ENCODE measurements at places on chromosomes 7 and 10.

DNA sequence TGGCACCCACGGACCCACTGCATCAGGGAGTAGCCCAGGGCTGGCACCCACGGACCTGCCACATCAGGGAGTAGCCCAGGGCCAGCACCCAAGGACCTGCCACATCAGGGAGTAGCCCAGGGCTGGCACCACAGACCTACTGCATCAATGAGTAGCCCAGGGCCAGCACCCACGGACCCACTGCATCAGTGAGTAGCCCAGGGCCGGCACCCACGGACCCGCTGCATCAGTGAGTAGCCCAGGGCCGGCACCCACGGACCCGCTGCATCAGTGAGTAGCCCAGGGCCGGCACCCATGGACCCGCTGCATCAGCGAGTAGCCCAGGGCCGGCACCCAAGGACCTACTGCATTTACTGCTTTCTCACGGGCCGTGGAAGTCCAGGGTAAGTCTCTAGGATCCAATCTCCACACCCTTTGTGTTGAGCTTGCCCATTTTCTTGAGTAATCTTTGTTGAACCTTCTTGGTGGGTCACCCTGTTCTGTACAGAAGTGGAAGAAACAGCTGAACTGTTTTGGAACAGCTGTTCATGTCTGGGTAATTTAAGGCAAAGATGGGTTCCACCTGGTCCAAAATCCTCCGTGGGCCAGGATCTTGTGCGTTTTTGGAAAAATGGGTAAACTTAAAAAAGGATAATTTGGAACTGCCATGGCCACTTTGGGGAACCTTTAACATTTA is 69.0 kb downstream of the VIPR2 start:
- peak; percentile 19 for DNase-seq

DNA sequence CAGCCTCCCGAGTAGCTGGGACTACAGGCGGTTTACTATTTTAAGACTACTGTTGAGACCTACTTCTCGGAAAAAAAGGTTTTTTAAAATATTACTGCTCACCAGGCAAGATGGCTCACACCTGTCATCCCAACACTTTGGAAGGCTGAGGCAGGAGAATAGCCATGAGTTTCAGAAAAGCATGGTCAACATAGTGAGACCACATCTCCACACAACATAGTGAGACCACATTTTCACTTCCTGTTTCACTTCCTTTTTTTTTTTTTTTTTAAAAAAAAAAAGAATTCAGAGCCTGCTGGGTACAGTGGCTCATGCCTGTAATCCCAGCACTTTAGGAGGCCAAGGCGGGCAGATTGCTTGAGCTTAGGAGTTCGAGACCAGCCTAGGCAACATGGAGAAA is 46.5 kb downstream of the SVOPL start:
- no peak for DNase-seq

DNA sequence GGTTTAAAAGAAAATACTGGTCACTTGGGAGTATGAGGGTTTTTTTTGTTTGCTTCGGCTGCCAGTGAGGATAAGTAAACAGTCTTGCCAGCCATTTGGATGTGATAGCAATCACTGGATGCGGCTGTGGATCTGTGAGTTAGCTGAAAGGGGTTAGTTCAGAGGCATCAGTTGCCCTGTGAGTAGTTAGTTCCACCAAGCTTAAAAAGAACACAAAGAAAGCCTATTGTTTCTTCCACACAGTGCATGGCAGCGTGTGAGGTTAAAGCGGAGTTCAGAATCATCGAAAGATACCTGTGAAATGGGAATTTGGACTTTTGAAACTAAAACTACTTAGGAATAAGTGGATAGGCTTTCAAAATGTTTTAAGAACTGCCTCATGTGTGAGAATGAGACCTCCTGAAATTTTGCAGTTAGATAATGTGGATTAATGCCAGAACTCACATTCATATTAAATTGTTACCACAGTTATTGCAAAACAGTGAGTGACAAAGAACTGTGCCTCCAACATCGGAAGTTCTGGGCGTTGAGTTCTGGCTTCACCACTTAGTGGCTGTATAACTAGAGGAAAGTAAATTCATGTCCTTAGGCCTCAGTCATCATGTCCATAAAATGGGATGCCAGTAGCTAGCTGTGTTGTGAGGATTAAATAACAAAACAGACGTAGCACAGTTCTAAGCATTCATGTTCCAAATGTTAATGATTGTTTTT is 31.3 kb downstream of the KIAA1217 start:
- DNase-seq, result no peak

DNA sequence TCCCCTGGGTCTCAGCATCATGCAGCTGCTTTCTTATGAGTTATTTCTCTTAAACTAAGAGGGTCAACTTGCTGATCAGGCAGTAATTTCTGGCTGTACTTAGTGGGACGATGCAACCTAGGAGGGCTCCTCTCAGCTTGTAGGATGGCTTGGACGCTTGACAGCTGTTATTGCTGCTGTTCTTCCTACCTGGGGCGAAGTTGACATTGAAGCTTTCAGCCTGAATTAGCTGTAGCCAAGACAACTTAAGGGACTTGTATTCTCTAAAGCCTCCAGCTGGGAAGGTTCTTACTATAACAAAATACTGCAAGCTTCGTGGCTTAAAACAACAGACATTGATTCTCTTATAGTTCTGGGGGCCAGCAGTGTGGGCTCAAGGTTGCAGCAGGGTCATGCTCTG is 224.9 kb downstream of the ACTR3B start:
- no peak for DNase-seq

DNA sequence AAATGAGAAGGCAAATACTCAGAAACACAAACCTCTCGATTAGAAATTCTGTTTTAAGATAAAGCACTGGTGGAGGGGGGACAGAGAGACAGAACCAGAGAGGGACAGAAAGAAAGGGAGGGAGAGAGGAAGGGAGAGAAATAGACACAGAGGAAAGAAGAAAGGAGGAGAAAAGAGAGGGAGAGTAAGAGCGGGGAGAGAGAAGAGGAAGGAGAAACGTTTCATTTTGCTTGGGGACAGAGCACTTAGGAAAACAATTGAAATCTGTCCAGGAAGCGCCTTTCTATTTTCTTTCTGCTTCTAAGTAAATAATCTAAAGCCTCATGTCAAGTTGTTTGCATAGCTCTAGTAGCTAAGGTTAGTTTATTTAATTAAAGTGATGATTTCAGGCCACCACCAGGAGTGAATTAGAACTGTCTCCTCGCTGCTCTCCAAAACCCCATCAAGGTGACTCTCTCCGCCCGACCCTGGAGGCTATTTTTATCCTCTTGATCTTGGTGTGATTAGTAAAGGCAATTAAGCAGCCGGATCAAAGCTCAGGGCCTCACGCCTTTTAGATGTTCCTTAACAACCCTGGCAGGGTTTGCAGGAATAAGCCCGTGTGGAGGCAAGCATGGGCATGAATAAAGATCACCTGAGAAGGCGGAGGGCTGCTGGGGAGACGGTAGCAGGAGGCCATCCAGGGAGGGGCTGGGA is 73.4 kb upstream of the INSIG1 start:
- no peak for DNase-seq

DNA sequence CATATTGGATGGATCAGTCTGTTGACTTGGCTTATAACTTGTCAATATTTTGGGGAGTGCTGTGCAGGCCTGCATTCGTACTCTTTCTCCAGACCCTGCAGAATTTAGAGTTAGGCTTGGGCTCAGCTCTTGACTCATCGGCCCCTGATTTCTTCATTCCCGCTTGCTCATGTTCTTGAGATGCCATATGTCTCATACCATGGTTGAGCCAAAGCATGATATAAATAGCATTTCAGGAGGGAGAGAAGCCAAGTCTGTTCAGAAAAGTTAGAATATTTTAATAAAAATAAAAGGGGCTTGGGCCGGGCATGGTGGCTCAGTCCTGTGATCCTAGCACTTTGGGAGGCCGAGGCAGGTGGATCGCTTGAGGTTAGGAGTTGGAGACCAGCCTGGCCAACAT is 898.1 kb downstream of the TYW1 start:
- DNase-seq, result no peak

DNA sequence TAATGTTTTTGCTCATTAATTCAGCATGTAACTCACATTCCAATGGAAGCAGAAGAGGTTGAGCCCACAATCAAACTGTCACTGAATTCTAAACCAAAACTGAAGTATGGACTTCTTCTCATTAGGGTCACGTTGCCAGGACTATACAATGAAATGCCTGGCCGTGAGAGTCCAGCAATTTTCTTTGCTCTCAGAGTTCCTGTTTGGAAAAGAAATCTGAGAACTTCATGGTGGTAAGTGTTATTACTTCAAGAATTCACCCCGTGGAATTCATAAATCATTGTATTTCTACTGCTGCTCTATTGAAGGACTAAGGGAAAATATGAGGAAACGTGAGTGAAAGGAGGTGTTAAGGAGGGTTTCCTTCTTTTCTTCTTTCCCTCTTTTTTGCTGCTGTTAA is 441.8 kb upstream of the AKR1E2 start:
- no peak for DNase-seq

DNA sequence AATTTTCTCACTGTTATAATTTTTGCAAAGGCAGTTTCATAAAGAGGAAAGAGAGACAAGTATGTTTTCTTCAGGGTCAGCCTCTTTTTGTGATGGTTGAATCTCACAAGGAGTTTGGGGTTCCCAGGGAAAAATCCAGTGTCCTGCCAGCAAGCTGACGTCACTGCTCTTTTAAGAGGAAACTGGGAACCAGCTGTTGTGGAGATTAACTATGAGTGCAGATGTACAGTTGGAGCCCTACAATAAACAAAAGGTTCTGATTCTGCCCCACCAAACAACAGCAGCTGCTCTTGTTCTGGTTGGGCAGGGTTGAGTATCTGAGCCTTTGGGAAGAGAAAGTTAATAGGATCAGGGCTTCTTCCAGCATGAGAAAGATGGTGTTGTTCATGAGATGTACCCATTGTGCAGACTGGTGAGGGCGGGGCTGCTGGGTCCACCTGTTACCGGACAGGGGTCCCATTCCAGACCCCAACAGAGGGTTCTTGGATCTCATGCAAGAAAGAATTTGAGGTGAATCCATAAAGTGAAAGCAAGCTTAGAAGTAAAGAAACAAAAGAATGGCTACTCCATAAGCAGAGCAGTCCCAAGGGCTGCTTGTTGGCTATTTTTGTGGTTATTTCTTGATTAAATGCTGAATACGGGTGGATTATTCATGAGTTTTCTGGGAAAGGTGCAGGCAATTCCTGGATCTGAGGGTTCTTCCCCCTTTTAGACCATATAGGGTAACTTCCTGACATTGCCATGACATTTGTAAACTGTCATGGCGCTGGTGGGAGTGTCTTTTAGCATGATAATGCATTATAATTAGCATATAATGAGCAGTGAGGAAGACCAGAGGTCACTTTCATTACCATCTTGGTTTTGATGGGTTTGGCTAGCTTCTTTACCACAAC is 12.5 kb downstream of the PRF1 start:
- DNase-seq, result no peak

GRCh38 chr10:132550366-132551092 is 12.9 kb downstream of the INPP5A start:
- DNase-seq, result no peak

DNA sequence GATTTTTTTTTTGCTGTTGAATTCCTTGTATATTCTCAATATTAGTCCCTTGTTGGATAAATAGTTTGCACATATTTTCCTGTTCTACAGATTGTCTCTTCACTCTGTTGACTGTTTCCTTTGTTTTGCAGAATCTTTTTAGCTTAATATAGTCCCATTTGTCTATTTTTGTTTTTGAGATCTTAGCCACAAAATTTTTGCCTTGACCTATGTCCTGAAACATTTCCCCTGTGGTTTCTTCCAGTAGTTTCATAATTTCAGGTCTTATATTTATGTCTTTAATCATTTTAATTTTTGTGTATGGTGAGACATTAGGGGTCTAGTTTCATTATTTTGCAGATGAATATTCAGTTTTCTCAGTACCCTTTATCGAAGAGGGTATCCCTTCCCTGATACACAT is 92.7 kb downstream of the LANCL2 start:
- no peak for DNase-seq

DNA sequence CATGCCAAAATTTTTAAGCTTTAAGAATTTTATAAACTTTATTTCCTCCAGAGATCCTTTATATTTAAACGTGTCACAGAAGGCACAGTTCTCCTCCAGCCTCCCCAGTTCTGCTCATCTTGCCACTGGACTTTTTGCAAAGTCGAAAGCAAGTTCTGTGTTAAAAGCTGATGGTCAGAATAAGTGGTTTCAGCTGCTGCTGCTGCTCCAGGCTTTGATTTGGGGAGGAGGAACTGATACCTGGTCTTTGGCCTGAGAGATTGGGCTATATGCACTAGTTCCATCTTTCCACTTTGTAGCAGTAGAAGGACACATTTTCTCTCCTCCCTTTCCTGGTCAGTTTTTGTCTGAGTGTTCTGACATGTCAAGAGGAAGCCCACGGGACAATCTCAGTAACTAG is 435.9 kb upstream of the PHF14 start:
- no peak for DNase-seq

DNA sequence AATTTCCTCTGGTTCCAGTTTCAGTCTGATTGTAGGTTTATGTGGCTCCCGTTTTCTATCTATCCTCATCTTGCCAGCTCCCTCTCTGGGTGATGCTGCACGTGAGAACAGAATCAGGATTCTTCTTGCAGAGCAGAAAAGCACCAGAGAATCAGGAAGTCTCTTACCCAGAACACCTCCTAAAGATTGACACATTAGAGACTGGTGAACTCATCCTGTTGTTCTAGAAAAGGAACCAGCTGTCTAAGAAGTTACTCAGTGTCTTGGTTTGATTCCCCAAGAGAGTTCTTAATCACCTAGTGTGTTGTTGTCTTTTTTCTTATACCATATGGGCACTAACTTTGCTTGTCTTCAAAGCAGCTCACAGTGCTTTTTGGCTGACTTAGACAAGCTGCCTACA is 152.4 kb downstream of the DGKI start:
- DNase-seq, result no peak

DNA sequence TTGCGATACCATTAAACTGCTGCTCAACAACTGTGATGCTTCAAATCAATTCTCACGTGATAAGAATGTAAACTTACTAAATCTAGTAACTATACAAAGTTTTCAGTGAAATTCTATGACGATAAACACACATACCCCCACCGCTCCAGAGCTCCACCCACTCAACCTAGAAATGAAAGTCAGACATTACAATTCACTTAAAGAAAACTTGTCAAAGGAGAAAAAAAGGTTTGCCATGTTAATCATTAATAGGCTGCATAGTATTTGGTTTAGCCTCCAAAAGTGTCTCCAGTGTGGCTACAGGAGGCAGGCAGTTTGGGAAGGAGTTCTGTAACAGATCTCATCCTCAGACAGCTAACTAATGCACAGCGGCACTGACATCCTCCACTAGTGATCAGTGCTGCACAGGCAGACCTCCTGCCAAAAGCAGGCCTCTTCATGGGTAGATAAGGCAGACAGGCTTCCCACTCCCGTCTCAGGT is 3.1 kb downstream of the HERPUD2 start:
- DNase-seq, result no peak

DNA sequence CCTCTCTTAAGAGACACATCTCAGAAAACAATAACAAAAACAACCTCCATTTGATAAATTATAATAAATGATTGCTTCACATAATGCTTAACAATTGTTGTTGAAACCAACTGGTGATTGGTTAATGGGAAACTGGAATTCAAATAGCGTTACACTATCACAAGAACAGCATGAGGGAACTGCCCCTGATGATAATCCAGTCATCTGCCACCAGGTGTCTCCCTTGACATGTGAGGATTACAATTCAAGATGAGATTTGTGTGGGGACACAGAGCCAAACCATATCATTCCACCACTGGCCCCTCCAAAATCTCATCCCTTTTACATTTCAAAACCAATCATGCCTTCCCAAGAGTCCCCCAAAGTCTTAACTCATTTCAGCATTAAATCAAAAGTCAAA is 375.9 kb downstream of the BMPER start:
- DNase-seq, result no peak

- DNase-seq, result no peak
Measured at GRCh38 chr10:45440511-45441062, 66.6 kb downstream of the ALOX5 start.

- no peak for DNase-seq
Measured at GRCh38 chr7:138349841-138350700, 110.0 kb upstream of the TRIM24 start.

- no peak for DNase-seq
Measured at GRCh38 chr7:154505362-154505761, 453.2 kb downstream of the DPP6 start.

Measured in ecto neural progenitor cell (in vitro differentiated cells).